Epithelial cell of umbilical artery (primary cell): ENCODE measurements at places on chromosomes 1 and 21. TPM values are rescaled to one million over a fixed set of nuclear protein-coding genes. Genes with fewer than 3 reads are reported as not detected.

Gene PTPN22
- total RNA-seq = 2.7 and 5.2 TPM in 2 replicates

Gene OR6N1
- total RNA-seq = not detected in 2 replicates

Gene SLC6A17
- under 0.01 TPM in 1 of 2 replicates, not detected in the other for total RNA-seq

Gene LRRC7
- total RNA-seq = under 0.01 TPM in 1 of 2 replicates, not detected in the other

Gene SH2D2A
- 0.97 TPM in 1 of 2 replicates, not detected in the other for total RNA-seq

Gene CYP4Z1
- not detected in 2 replicates for total RNA-seq

Gene CD84
- not detected in 2 replicates for total RNA-seq

Gene MLLT11
- total RNA-seq = 3.8 and 5.8 TPM in 2 replicates
